Aortic smooth muscle cell (primary cell): ENCODE measurements at places on chromosomes 7 and 10. TPM values are rescaled to one million over a fixed set of nuclear protein-coding genes. Genes with fewer than 3 reads are reported as not detected.

Gene GIMAP8
- 0.62 and 2.1 TPM in 2 replicates for total RNA-seq

Gene ADARB2
- not detected in 2 replicates for total RNA-seq

Gene MCM10
- total RNA-seq, result 5.2 and 14.3 TPM in 2 replicates

Gene ABCB1
- total RNA-seq, result 1.3 and 3.9 TPM in 2 replicates

Gene EPDR1
- total RNA-seq, result 51.2 and 99.0 TPM in 2 replicates

Gene C10orf105
- under 0.01 TPM in 1 of 2 replicates, not detected in the other for total RNA-seq

Gene COX15
- 31.2 and 32.8 TPM in 2 replicates for total RNA-seq

Gene SPRN
- total RNA-seq, result 0.12 and 0.13 TPM in 2 replicates

Gene ITGB8
- total RNA-seq, result 5.7 and 10.1 TPM in 2 replicates

Gene FAM131B
- 1.6 and 2.0 TPM in 2 replicates for total RNA-seq

Gene LIPN
- not detected in 2 replicates for total RNA-seq

Gene SLC16A9
- total RNA-seq, result 4.9 and 5.0 TPM in 2 replicates

Gene CACNB2
- 0.26 and 0.31 TPM in 2 replicates for total RNA-seq

Gene ACTL6B
- total RNA-seq, result not detected in 2 replicates

Gene ZNF775
- total RNA-seq, result 3.3 and 3.5 TPM in 2 replicates

Gene CUBN
- total RNA-seq, result 2.2 and 2.4 TPM in 2 replicates

Gene RTKN2
- 2.9 and 5.0 TPM in 2 replicates for total RNA-seq

Gene ZNF804B
- not detected in 2 replicates for total RNA-seq

Gene ABCC2
- total RNA-seq, result 0.13 and 0.25 TPM in 2 replicates

Gene DPY19L1
- total RNA-seq, result 42.9 and 48.9 TPM in 2 replicates

Gene KCNMA1
- total RNA-seq, result 95.4 and 148 TPM in 2 replicates

Gene SP8
- not detected in 2 replicates for total RNA-seq

Gene GRM3
- not detected in 2 replicates for total RNA-seq

Gene HERPUD2
- 21.3 and 23.4 TPM in 2 replicates for total RNA-seq

Gene SPDYE11
- not detected in 2 replicates for total RNA-seq

Gene MMRN2
- total RNA-seq, result 12.5 and 13.2 TPM in 2 replicates

Gene ZNF37A
- 9.9 and 10.7 TPM in 2 replicates for total RNA-seq

Gene ETV1
- total RNA-seq, result 42.7 and 42.8 TPM in 2 replicates

Gene LIPM
- total RNA-seq, result 0.13 TPM in 1 of 2 replicates, not detected in the other

Gene SLC26A5
- not detected in 2 replicates for total RNA-seq

Gene CFAP46
- total RNA-seq, result 0.19 and 0.79 TPM in 2 replicates

Gene TCF7L2
- total RNA-seq, result 2.6 and 3.5 TPM in 2 replicates

Gene KNDC1
- 0.12 and 0.26 TPM in 2 replicates for total RNA-seq

Gene GRID1
- total RNA-seq, result 0.06 TPM in 1 of 2 replicates, not detected in the other

Gene AKR1C8
- not detected in 2 replicates for total RNA-seq

Gene NUDT5
- 46.2 and 56.0 TPM in 2 replicates for total RNA-seq

Gene COL17A1
- 1.3 and 1.4 TPM in 2 replicates for total RNA-seq

Gene KLHL7
- 21.4 and 29.2 TPM in 2 replicates for total RNA-seq

Gene OR2A5
- not detected in 2 replicates for total RNA-seq

Gene ACSM6
- total RNA-seq, result not detected in 2 replicates
